Spleen (tissue), 13 donors: ENCODE measurements at places on chromosomes 16 and 17. TPM values are rescaled to one million over a fixed set of nuclear protein-coding genes. Genes with fewer than 3 reads are reported as not detected.

DNA sequence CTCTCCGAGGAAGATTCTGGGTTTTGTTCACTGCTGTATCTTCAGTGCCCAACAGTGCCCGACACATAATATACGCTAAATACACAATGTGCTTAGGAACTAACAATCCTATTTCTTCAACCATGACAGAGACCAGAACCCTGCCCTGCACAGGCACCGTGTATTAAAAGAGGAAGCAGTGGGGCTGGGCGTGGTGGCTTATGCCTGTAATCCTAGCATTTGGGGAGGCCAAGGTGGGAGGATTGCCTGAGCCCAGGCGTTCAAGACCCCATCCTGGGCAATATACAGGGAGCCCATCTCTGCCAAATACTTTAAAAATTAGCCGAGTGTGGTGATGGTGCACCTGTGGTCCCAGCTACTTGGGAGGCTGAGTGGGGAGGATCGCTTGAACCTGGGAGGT, 19.3 kb downstream of the ARL2BP start:
- H3K4me1 ChIP-seq, result peaks cover 51% of the 10 kb centered on the region
- peak; percentile 51 for DNase-seq
- no peaks in the 10 kb centered on the region for H3K36me3 ChIP-seq
- no peak overlapping the region for H3K4me3 ChIP-seq
- H3K27ac ChIP-seq, result no peak overlapping the region

- H3K27ac ChIP-seq, result peak overlapping the region; percentile 97
- no peak for DNase-seq
- no peaks in the 10 kb centered on the region for H3K27me3 ChIP-seq
- H3K4me3 ChIP-seq, result peak overlapping the region; percentile 89
- peaks cover 51% of the 10 kb centered on the region for H3K4me1 ChIP-seq
Observed at GRCh38 chr16:31713945-31714902, 159.4 kb upstream of the ZNF267 start.

- no peak overlapping the region for H3K27ac ChIP-seq
- no peaks in the 10 kb centered on the region for H3K27me3 ChIP-seq
- no peaks in the 10 kb centered on the region for H3K4me1 ChIP-seq
- H3K4me3 ChIP-seq, result no peak overlapping the region
Observed at GRCh38 chr16:80973991-80974390, 32.7 kb downstream of the CMC2 start.

DNA sequence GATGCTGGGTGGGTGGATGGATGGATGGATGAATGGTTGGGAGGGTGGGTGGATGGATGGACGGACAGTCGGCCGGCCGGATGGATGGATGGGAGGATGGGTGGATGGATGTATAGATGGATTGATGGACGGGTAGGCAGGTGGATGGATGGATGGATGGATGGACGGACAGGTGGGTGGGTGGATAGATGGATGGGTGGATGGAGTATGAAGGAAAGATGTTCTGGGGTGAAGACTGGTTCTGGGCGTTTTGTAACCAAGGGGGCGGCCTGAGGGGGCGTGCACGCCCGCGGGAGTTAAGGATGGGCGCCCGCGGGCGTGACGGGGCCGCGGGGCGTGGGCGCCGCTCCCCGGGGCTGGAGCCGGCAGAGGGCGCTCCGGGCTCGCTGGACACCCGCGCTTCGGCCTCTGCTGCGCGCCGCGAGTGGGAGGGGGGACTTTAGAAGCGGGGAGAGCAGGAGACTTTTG, at the start of gene NECAB2:
TSS of gene NECAB2 (plus strand) at position 407 of the 468 bp plus-strand sequence. CDS start 405 bp downstream, outside the sequence.
- DNase-seq, result peak; percentile 88
- no peak within 1 kb of the TSS for H3K27ac ChIP-seq
- peaks cover 10% of the 10 kb centered on the region for H3K4me1 ChIP-seq
- peaks cover 40% of the 10 kb centered on the region for H3K36me3 ChIP-seq

- no peak for DNase-seq
- no peak overlapping the region for H3K4me3 ChIP-seq
- H3K27ac ChIP-seq, result no peak overlapping the region
- no peaks in the 10 kb centered on the region for H3K27me3 ChIP-seq
- H3K4me1 ChIP-seq, result peaks cover 14% of the 10 kb centered on the region
- H3K36me3 ChIP-seq, result no peaks in the 10 kb centered on the region
Observed at GRCh38 chr17:74217037-74217730, 3.8 kb downstream of the TTYH2 start.

DNA sequence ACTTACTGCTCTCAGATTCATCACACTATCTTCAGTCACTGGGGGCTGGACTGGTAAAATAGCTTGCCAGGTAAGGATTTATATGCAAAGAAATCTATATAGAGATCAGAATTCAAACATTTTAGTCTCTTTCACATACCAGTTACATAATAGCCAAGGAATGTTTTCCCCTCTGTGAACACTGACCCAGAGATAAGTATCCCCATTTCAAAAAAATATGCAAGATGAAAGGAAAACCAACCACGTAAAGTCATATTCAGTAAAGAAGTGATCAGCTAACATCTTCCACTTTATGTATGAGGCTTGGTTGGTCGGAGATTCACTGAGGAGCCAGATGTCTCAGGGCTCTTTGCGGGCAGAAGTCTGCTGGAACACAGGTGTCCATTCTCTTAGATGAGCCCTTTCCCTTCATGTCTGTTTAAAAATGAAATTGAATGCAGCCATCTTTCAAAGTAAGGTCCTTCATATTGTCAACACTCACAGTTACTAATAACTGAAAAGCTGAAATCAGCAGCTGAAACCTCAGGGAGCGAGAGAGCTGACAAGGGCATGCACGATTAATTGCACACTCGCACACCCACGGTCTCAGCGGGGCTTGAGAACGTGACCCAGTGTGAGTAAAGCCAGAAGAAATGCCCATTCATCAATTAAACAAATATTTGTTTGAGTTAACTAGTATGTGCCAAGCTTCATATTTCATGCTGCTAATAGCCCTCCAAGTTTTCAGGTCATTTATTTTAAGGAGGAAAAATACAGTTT, 161.2 kb downstream of the MRTFB start:
- no peaks in the 10 kb centered on the region for H3K4me1 ChIP-seq
- no peaks in the 10 kb centered on the region for H3K27me3 ChIP-seq
- H3K4me3 ChIP-seq, result no peak overlapping the region
- no peaks in the 10 kb centered on the region for H3K36me3 ChIP-seq
- no peak for DNase-seq

MSL1 gene
- 52.6 TPM for polyA plus RNA-seq

BAHCC1 gene
- 10.2 TPM for polyA plus RNA-seq

SP6 gene
- 0.11 TPM for polyA plus RNA-seq

CLEC18A gene
- polyA plus RNA-seq, result 0.99 TPM
